ENCODE measurements at places on chromosomes 1 and 21.

GRCh38 chr1:186949173-186949572 is 120.4 kb downstream of the PLA2G4A start:
- DNase-seq = no peak

GRCh38 chr1:199020904-199021303 is 382.1 kb downstream of the PTPRC start:
- no peak for DNase-seq

DNA sequence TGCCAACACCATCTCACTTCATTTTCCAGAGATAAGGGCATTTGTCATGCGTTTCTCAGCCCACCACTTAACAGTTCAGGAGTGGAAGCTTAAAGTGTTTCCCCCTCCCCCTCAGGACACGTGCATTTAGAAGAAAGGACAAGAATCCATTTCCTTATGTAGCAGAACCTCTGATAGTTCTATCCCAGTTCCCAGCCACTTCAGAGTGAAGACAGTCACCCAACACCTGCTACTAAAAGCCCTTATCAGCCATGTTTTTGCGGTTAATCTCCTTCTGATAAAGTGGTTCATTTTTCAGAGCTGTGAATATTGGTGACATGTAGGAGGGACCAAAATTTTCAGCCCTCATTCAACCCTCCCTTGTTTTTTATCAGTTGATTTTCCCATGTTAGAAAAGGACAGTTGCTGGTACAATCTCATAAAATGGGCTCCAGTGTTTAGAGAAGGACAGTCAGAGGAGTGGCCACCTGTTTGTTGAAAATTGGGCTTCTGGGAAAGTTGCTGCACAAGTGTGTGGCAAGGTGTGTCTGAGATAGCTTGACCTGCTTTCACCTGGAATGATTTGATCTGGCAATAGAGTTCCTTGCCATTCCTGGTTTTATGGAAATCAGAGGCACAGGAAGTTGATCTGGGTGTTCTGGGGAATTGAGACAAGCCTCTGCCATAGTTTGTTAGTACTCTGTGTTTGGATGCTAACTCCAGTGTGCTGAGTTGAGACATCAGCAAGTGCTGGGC is 114.0 kb downstream of the PPP1R12B start:
- no peak for DNase-seq

- no peak for DNase-seq
Measured at GRCh38 chr1:28045777-28046176, 42.6 kb downstream of the EYA3 start.

DNA sequence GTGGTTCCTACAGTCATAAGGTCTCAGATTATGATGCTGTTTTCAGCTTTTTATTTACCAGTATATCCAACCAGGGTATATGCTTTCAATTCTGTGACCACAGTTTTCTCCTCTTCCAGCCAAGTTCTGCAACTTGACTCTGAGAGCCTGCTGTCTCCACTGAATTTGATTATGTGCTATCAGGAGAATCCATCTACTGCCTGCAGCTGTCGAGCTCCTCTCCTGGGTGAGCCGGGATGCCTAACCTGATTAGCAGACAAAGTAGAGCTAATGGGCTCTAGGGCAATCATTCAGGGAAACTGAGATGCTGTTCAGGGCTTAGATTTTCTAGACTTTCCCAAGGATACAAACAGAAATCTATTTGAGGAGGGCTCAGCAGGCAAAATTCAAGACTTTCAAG is 271.5 kb upstream of the BEND5 start:
- DNase-seq = no peak

DNA sequence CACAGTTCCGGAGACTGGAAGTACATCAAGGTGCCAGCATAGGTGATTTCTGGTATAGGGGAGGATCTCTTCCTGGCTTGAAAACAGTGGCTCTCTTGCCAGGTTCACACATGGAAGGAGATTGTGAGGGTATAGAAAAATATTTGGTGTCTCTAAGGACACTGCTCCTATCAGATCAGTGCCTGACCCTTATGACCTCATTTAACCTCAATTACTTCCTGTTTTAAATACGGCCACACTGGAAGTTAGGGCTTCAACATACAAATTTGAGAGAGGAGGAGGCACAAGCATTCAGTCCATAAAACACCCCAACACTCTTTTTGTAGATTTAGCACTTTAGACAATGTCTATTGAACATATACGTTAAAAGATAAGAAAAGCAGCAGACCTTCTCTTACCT is 37.0 kb downstream of the COL6A1 start:
- no peak for DNase-seq

DNA sequence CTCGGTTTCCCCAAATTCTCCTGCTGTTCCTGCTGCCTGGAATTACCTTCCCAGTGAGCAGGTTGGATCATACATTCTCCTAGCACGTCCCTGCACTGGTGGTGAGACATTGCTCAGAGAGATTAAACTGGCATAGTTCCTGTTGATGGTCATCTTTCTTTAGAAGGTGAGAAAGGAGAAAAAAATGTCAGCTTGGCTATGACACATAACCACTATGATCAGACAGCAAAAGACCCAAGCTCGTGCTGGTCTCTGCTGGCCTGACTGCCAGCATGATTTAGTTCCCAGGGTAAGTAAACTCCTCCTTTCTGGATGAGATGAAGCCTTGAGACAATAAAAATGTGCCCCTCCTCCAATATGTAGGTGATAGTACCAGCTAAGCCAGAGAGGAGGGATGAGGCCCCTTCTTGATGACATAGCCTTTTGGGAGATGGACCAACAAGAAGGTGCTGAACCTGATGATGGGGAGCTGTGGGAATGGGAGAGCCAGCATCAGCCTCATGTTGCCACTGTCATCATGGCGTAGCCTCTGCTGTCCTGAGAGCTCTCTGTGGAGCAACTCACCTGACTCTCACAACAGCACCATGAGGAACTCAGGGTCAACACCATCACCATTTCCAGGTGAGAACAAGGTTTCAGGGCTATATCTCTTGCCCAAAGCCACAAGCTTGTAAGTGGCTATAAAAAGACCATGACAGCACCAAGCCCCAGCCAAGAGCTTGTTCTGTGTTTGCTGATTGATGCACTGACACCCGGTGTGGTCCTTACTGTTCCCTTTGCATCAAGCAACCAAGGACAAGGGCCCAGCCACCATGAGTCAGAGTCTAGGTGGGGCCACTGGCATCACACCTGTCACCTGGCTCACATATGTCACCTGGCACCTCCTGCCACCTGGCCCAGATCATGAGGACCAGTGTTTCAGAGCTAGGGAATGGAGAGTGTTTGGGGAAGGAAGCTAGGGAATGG is 200.0 kb downstream of the MATN1 start:
- no peak for DNase-seq

GRCh38 chr1:40662864-40663263 is 2.6 kb downstream of the RIMS3 start:
- DNase-seq = no peak

DNA sequence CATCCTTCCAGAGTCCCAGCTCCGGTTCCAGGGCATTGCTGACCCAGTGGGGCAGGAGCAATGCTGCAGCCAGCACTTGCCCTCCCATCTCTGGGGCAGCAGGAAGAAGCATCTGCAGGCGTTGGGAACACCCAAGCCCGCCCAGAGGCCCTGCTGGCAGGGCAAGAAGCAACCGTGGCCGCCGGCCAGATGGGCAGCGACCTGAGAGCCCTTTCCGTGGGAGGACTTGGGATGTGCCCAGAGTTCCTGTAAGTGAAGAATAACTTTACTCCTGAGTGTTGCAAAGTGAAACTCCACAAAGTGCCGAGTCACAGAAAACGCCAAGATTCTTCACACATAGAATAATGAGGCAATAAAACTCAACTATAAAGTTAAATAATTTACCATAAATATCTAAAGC is 46.0 kb downstream of the GRIK3 start:
- no peak for DNase-seq

DNA sequence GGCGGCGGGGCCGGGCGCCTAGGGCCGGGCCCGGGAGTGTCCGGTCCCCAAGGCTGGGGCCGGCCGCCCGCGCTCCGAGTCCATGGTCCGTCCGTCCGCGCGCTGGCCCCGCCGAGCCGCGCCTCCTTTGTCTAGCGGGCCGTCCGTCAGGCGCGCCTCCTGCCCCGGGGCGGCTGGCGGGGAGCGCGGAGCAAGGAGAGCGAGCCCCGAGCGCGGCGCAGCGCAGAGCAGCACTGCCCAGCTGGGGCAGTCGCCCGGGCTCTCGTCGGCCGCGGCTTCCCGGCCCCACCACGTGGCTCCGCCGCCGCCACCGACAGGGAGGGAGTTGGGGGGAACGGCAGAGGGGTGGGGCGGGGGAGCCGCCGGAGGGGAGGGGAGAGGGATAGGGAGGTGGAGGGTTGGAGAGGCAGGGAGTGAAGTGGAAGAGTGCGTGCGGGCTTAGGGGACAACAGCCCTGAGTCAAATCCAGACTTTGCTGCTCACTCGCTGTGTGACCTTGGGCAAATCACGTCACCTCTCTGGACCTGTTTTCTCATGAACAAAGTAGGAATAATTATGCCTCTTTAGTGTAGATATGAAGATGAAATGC is at the start of gene NKAIN1:
TSS of gene NKAIN1 (minus strand) at position 235 of the 589 bp plus-strand sequence. CDS start 340 bp downstream, outside the sequence.
- DNase-seq = no peak

GRCh38 chr1:112887599-112888283 is 68.3 kb downstream of the SLC16A1 start:
- DNase-seq = no peak

- no peak for DNase-seq
Measured at GRCh38 chr1:216700779-216701178, 22.4 kb downstream of the ESRRG start.

- no peak for DNase-seq
Measured at GRCh38 chr1:240962086-240962485, 350.1 kb upstream of the GREM2 start.

DNA sequence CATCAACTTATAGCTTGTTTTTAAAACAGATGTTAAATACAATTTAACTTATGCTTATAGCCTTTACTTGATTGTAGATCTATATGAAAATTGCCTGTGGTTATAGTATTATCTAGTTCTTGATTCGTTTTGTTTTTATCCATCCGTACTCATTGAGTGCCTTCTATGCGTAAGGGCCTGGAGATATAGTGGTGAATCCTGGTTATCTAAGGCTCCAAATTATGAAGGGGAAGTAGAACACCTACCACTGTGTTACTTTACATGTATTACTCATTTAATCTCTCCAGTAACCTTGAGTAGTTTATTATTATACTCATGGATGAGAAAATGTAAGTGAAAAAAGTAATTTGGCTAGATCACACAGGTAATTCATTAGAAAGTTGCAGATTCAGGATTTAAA is 121.8 kb downstream of the OSBPL9 start:
- DNase-seq = no peak

DNA sequence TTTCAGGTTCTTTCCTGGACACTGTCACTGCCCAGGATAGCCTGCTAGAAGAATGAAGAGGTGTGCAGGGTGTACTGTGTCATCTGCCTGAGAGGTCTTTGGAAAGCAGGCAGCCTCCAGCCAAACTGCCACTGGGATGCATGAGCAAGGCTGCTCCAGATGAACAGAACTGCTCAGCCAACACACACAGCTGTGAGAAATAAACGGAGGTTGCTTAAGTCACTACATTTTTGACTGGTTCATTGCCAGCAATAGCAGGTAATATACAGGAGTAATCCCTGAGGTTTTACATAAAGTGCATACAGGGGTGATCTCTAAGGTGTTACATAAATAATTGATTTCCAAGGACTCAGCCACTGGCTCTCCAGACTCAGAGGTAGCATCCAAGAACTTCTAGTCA is 516.9 kb downstream of the BRINP3 start:
- DNase-seq = no peak

GRCh38 chr1:51305371-51305823 is 25.0 kb downstream of the TTC39A start:
- no peak for DNase-seq

Data from stimulated activated CD8-positive, alpha-beta memory T cell treated with anti-CD3 and anti-CD28 coated beads, Interleukin-15, amount 100 ng/mL, for 4 hours (primary cell).